ACHN (cell line): ENCODE measurements at places on chromosomes 2 and 18.

DNA sequence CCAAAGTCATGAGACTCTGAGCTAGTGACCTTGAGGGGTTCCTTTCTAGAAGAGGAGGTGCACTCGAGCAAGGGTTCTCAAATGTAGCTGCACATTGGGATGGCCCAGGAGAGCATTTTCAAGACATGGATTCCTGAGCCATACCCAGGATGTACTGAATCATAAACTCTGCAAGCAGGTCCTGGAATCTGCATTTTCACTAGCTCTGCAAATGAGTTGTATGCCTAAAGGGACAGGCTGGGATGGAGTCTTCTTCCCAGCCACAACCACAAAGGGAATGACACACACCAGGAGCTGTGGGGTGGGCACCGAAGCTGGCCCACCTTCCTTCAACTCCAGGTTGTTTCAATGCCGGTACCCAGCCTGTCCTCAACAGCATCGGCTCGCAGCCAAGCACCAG lies 90.6 kb downstream of the GALNT14 start:
- no peak for DNase-seq

DNA sequence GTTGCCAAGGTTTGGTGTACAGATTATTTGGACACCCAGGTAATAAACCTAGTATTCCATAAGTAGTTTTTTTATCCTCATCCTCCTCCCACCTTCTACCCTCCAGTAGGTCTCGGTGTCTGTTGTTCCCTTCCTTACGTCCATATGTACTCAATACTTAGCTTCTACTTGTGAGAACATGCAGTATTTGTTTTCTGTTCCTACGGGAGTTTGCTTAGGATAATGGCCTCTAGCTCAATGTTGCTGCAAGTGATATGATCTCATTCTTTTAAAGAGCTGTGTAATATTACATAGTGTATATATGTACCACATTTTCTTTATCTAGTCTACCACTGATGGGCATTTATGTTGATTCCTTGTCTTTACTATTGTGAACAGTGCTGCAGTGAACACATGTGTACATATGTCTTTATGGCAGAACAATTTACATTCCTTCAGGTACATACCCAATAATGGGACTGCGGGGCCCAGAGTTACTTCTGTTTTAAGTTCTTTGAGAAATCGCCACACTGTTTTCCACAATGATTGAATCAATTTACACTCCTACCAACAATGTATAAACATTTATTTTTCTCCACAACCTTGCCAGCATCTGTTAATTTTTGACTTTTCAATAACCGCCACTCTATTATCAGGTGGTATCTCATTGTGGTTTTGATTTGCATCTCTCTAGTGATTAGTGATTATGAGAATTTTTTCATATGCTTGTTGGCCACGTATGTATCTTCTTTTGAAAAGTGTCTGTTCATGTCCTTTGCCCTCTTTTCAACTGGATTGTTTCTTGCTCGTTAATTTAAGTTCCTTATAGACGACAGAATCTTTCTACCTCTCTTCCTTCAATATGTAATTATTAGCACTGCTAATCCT lies 88.0 kb downstream of the MEMO1 start:
- no peak for DNase-seq

DNA sequence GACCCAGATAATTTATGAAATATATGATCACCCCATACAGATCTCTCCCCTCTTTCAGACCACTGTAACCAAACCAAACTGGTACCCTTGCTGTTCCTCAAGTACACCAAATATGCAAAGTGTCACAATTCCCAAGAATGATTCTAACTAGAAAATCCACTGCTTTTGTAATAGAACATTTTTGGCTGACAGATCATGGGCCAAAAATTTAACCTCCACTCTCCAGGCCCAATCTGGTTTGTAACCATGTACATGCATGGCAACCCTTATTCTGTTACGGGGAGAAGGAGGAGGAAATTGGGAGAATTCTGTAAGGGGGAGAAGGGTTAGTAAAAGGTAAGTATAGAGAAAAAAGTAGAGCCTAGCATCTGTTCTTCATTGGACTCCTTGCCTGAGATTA lies 62.0 kb downstream of the IKZF2 start:
- no peak for DNase-seq

DNA sequence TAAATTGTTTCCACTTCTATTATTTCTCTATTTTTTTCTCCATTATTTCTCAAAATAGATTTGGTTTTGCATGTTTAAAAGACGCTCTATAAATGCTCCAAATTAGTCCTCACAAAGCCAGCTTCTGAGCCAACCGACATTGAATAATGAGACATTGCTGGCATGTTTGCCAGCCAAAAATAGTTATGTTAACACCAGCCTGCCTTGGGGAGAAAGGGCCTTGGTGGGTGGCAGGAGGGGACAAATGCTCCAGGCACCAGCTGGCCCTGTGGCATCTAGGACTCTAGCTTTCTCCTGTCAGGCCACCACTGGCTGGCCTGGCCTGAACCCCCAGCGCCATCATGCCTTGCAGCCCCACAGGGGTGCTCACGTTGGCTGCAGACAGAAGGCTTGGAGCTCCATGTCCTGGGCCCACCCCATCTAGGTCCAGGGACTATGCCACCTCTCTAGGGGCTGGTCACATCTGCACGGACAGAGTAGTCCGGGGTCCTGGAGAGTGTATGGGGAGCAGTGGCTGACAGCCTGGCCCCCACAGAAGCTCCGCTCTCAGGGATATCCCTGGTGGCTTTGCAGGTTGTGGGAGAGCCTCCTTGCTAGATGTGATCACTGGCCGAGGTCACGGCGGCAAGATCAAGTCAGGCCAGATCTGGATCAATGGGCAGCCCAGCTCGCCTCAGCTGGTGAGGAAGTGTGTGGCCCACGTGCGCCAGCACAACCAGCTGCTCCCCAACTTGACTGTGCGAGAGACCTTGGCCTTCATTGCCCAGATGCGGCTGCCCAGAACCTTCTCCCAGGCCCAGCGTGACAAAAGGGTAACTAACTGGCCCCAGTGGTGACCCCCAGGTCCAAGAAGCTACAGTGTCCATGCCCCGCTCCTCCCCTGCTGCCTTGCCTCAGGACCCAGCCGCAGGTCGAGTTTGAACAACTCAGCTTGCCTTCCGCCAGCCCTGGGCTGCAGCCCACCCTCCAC lies 12.5 kb downstream of the ABCG8 start:
- no peak for DNase-seq

GRCh38 chr2:134852518-134852917 lies 14.1 kb downstream of the ACMSD start:
- DNase-seq, result no peak

- no peak for DNase-seq
Measured at GRCh38 chr2:187529977-187530721, 24.1 kb downstream of the TFPI start.

DNA sequence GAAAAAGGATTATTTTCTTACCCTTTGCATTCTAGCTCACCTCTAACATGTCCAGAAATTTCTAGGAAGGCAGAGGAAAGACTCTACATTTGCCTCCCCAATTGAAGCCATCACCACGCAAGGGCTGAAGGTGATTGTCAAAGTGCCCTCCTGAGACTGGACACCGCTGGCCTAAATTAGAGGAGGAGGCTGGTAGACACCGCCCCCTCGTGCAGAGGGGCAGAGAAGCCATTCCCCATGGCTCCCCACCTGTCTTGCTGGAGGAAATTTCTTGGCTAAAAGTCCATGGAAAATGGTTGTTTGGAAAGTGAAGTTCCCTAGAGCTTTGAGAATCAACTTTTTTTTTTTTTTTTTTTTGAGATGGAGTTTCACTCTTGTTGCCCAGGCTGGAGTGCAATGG lies 31.3 kb upstream of the CREB1 start:
- DNase-seq, result no peak

GRCh38 chr2:215554689-215555498 lies 119.0 kb upstream of the FN1 start:
- no peak for DNase-seq

DNA sequence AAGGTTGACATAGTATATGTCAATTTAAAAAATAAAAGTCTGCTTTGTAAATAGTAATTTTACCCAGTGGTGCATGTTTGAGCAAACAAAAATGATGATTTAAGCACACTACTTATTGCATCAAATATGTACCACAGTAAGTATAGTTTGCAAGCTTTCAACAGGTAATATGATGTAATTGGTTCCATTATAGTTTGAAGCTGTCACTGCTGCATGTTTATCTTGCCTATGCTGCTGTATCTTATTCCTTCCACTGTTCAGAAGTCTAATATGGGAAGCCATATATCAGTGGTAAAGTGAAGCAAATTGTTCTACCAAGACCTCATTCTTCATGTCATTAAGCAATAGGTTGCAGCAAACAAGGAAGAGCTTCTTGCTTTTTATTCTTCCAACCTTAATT lies 78.6 kb upstream of the CSRNP3 start:
- no peak for DNase-seq

DNA sequence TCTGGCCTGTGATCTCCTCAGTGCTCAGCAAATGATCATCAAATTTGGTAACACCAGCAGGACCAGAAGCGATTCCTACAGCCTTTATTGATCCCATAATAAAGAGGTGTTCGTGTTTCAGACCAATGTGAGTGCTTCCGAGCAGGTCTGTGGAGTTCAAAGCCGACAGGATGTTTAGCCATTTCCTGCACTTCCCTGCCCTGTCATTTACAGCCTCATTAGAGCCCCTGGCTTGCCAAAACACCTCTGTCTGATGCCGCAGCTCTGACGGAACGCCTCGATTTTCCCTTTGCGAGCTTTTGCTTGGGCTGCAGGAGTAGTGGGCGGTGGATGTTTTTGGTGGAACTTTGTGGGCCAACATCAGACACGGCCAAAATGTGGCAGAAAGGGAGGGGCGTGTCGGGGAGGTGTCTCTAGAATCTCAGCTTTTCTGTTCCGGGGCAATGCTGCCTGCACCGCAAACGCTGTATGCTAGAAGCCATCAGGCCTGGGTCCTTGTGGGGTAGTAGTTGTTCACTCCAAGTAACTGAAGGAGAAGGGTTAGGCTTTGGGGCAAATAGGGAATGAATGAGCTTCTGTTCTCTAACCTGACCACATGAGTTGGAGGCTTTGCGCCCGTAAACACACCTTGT lies 26.1 kb upstream of the INHBB start:
- no peak for DNase-seq

GRCh38 chr2:100563407-100564247 lies 834 bp downstream of the PDCL3 start:
- DNase-seq, result peak; percentile 2

DNA sequence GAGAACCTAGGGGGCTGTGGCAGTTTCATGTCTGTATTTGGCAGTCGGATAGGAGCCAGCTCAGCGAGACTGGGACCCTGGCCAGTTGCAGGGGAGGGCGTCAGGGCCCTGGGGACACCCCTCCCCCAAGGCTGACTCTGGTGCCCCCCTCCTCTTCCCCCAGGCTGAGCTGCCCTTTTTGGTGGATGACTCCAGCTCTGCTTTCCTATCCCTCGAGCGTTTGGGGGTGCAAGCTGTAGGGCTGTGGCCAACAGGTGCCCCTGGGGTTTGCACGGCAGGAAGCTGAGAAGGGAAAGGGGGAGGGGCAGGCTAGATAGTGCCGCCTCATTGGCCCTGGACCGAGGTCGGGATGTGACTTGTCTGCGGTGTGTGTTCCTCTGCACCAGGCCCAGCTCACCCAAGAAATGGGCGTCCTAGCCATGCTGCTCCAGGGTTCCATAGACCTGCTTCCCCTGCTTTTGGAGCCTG lies 26.4 kb downstream of the SPEG start:
- DNase-seq, result no peak

DNA sequence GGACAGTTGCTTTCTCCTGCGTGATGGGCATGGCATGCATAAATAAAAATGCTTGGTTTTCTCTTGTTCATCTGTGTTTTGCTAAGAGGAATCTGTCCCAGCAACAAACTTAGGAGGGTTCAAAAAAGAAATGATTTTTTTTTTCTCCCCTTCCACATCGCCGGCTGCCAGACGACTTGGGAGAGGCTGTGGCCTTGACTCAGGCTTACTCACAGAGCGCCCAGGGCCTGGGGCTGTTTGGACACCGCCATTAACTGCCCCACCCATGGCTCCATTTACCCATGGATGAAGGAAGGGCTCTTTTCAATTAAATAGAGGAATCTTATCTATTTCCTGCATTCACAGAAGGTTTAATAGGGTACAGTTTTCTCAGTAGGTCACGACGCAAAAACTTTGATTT lies 22.3 kb upstream of the SERPINB5 start:
- no peak for DNase-seq

DNA sequence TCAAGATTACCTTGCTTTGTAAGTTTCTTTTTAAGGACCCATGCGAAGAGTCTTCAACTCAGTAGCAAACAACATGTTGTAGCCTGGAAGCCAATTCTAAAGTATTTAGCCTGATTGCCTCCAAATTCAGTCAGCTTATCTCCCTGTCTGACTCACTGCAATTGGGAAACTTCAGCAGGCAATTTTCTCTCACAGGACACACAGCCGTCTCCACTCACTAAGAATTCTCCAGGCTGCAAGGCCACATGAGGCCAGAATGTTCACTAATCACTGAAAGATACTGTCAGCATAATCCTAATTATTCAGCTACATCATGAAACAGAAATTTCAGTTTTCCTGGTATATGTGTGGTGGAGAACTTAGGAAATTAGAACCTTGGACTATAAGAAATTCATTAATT lies 78.1 kb upstream of the PDE1A start:
- DNase-seq, result no peak

DNA sequence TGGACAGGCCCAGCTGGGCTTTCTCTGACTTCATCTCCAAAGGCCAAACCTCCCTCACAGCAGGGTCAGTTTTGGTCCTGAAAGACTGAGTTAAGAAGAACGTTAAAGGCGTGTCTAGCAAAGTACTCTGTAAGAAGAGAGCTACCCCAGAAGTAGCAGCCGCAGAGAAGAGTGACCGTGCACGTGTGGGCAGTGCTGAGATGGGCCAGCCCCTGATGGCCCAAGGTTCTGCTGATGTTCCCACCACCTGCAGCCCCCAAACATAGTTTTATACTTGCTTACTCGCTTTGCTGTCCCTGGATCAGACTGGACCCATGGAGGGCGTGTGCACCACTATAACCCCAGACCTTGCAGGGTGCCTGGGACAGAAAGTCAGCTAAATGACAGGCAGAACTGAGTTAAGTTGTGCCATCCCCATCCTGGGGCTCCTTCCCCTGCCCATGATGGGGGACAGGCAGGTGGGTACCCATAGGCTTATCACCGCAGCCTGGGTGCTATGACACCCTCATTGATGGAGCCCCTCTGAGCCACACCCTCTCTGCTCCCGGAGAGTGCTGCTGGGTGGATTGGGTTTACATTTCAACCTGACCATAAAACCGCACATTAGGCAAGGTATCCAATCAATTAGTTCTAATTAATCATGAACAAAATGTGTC lies 367.3 kb upstream of the HS6ST1 start:
- no peak for DNase-seq

DNA sequence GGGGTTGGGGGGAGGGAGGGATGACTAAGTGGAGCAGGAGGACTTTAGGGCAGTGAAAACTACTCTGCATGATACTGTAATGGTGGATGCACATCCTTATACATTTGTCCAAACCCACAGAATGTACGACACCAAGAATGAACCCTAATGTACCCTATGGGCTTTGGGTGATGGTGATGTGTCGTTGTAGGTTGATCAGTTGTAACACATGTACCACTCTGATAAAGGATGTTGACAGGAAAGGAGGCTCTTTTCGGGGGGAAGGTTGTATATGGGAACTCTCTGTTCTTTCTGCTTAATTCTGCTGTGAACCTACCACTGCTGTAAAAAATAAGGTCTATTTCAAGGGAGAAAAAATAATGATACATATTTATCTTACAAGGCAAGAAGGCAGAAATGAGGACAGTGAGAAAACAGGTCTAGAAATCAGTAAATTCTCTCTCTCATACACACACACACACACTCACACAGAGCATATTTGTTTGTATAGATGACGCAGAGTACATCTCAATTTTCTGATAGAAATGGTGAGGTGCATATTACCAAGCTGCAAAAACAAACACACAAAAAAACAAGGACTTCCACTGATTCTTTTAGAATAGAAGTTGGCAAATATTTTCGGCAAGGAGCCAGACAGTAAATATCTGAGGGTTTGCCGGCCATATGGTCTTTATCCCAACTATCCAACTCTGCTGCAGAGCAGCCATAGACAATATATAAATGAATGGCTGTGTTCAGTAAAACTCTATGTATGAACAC lies 20.2 kb downstream of the FAM124B start:
- DNase-seq, result no peak
